ENCODE measurements at places on chromosomes 5 and 9.

- no peak for DNase-seq
These were observed 7.3 kb downstream of the PRR7 start for GRCh38 chr5:177453852-177454396.

GRCh38 chr5:138033907-138034306 is 1.0 kb upstream of the FAM13B start:
- DNase-seq, result no peak

GRCh38 chr5:72656756-72657513 is 149.7 kb upstream of the ZNF366 start:
- DNase-seq, result no peak

- DNase-seq, result no peak
These were observed 9.7 kb downstream of the ZNF462 start for GRCh38 chr9:106872641-106873040.

- DNase-seq, result no peak
These were observed 11.5 kb downstream of the NOTCH1 start for GRCh38 chr9:136534366-136534765.

GRCh38 chr5:23084815-23085214 is 231.7 kb upstream of the CDH12 start:
- DNase-seq, result no peak
